ENCODE measurements at places on chromosomes 3 and 15.

DNA sequence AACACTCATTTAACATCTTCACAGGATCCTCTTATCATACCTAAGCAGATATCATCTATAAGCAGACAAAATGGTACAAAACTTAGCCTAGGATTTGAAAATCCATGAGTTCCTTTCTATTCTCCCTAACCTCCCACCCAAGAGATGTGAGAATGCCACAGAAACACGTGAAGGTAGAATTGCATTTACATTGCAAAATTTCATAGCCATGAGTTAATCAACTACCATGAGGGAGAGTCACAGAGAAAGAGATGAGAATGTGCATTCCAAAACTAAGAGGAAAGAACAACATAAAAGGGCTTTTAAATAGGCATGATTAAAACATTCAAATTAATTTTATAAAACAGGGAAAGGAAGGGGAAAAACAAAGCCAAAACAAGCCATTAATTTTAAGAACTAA is 806.2 kb downstream of the NTRK3 start:
- no peak overlapping the region for H3K4me3 ChIP-seq
- no peaks in the 10 kb centered on the region for H3K4me1 ChIP-seq
- H3K27me3 ChIP-seq, result no peaks in the 10 kb centered on the region
- no peaks in the 10 kb centered on the region for H3K36me3 ChIP-seq

- H3K4me1 ChIP-seq, result no peaks in the 10 kb centered on the region
- H3K27ac ChIP-seq, result no peak overlapping the region
- no peak for DNase-seq
- H3K36me3 ChIP-seq, result no peaks in the 10 kb centered on the region
- no peaks in the 10 kb centered on the region for H3K27me3 ChIP-seq
Measured at GRCh38 chr3:54176106-54176505, 53.8 kb downstream of the CACNA2D3 start.

DNA sequence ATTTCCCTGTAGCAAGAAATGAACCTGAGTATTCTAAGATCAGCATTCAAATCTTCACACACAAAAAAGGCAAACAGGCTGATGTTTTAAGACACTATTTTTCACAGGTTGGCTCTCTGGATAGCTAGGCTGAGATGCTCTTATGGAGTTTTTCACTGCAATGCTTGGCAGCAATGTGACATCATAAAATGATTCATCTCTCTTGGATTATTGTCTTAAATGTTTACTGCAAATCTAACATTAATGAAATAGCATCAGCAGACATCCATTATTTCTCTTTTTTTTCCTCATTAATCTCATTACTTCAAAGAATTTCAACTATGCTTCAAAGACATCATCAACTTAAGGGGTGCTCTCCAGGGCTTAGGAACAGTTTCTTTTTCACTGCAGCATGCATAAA is 23.6 kb upstream of the SSUH2 start:
- H3K4me3 ChIP-seq, result no peak overlapping the region
- H3K27me3 ChIP-seq, result no peaks in the 10 kb centered on the region
- DNase-seq, result no peak
- no peak overlapping the region for H3K27ac ChIP-seq
- no peaks in the 10 kb centered on the region for H3K36me3 ChIP-seq
- no peaks in the 10 kb centered on the region for H3K4me1 ChIP-seq

DNA sequence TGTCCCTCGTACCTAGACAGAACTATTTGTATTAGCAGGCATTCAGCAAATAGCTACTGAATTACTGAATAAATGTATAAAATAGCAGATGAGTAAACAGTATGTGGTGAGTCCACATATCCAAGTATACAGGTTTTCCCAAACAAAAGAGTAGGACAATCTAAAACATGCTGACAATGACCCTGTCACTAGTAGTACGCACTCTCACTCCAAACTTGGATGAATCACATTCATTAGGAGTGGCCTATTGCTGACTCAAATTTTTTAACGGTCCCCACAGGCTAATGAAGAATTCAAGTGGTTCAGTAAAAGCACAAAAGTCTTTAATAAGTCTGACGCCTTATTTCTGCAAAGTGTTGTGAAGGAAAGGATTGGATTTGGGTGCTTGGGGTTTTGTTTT is 449.3 kb upstream of the THBS1 start:
- H3K27me3 ChIP-seq, result no peaks in the 10 kb centered on the region
- no peak overlapping the region for H3K4me3 ChIP-seq
- H3K27ac ChIP-seq, result no peak overlapping the region
- no peaks in the 10 kb centered on the region for H3K4me1 ChIP-seq

GRCh38 chr3:52895418-52895817 is 1.9 kb downstream of the STIMATE start:
- no peak overlapping the region for H3K4me3 ChIP-seq
- no peaks in the 10 kb centered on the region for H3K36me3 ChIP-seq
- H3K27me3 ChIP-seq, result no peaks in the 10 kb centered on the region
- peaks cover 65% of the 10 kb centered on the region for H3K4me1 ChIP-seq
- H3K27ac ChIP-seq, result no peak overlapping the region
- no peak for DNase-seq

- no peaks in the 10 kb centered on the region for H3K36me3 ChIP-seq
- no peak for DNase-seq
- no peaks in the 10 kb centered on the region for H3K4me1 ChIP-seq
Measured at GRCh38 chr3:123764647-123765046, 119.5 kb downstream of the MYLK start.

DNA sequence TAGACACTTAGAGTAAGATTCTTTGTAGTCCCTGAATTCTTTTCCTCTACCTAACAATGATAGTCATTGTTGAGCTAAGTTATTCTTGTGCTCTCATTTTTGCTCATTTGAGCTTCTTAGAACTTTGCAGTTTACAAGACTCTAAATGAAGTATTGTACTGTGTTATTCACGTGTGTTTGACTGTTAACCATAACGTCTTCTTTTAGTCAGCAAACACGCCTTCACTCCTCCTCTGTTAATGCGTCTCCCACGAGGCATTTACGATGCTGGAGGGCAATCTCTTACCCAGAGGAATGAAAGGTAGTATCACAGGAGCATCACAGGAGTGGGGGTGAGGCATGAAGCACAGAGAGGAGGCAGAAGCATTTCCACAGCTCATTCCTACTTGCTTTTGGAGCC is 14.8 kb upstream of the P2RY14 start:
- H3K27me3 ChIP-seq, result no peaks in the 10 kb centered on the region
- DNase-seq, result no peak
- no peaks in the 10 kb centered on the region for H3K36me3 ChIP-seq
- H3K4me3 ChIP-seq, result no peak overlapping the region

DNA sequence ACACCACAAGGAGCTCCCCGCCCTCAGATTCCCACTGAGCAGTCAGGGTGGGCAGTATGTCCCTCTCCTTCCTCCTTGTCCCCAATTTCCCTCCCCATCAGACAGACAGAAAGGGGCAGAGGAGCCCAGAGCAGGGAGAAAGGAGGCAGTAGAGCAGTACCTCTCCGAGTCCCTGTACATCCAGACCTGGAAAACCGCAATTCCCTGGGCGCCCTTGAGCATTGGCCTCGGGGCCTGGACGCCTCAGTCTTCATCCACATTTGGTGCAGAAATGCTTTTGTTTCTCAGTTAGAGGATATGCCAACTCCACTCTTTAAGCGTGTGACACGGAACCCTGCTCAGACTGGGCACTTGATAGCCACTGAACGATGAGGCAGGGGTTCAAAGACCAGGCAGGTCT is 5.9 kb downstream of the ISG20 start:
- H3K36me3 ChIP-seq, result no peaks in the 10 kb centered on the region
- no peak for DNase-seq
- no peak overlapping the region for H3K4me3 ChIP-seq
- no peaks in the 10 kb centered on the region for H3K4me1 ChIP-seq
- no peaks in the 10 kb centered on the region for H3K27me3 ChIP-seq

DNA sequence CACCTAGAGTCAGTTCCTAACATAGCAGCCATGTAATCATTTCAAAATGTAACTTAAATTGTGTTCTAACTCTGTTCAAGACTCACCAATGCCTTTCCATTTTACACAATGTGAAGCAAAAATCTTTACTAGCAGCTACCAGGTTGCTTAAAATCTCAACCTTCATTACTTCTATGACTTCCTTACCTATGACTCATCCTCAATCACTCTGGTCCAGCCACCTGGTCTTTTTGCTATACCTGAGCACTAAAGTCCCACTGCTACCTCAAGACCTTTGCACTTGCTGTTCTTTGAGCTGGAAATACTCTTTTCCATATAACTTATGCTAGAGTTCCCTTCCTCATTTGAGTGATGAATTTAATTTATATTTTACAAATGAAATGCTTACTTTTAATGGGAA is 993.2 kb downstream of the NTRK3 start:
- no peak overlapping the region for H3K4me3 ChIP-seq
- H3K27me3 ChIP-seq, result no peaks in the 10 kb centered on the region
- H3K27ac ChIP-seq, result no peak overlapping the region
- no peaks in the 10 kb centered on the region for H3K36me3 ChIP-seq
- no peaks in the 10 kb centered on the region for H3K4me1 ChIP-seq
- no peak for DNase-seq

DNA sequence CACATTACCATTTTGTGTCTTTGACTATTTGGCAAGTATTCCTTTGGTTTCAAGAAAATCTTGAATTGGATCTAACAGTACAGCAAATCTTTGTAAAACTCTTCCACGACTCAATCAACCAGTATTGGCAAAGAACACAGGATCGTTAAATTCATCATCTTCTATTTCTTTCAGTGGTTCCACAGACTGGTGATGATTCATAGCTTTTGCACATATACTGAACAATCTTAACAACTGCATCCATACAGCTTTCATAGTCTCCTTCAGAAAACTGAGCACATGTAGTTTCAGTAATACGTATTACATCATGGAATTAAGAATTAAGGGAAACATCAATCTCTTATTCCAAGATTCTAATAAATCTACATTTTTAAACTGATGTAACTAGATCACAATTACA is 91.6 kb upstream of the LIPC start:
- H3K27ac ChIP-seq, result no peak overlapping the region
- H3K27me3 ChIP-seq, result no peaks in the 10 kb centered on the region
- no peak overlapping the region for H3K4me3 ChIP-seq

GRCh38 chr3:58835086-58835485 is 168.5 kb upstream of the FAM3D start:
- H3K27me3 ChIP-seq, result no peaks in the 10 kb centered on the region
- H3K27ac ChIP-seq, result no peak overlapping the region

DNA sequence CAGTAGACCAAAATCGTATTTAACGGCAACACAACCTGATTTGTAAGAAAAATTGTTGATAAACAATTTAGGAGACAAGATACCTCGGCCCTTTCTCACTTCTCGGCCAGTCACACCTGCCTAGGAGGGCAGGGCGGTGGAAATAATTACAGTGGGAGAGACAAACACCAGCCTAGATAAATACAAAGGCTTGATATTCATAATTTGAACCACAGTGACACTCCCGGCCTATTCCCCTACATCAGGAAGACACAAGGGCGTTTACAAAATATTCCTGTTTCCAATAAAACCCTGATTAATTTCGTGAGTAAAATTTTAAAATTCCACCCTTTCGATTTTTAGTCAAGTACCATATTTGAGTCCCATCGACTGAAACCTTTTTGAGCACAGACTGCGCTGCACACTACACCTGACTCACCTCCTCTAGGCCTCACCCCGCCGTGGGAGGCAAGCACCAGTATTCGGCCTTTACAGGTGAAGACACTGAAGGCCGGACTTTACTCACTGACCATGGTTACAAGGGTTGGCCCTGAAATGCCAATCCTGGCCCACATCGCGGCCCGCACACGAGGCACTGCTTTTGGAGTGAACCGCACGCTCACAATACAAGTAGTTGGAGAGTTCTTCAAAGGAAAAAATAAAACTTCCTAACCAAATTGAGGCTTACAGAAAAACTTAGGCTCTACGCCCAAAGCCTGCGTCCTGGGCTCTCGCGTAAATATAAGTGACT is 794 bp downstream of the ARPP19 start:
- H3K4me1 ChIP-seq, result peaks cover 42% of the 10 kb centered on the region
- no peaks in the 10 kb centered on the region for H3K36me3 ChIP-seq
- peak overlapping the region; percentile 94 for H3K27ac ChIP-seq
- H3K4me3 ChIP-seq, result peak overlapping the region; percentile 76
- no peak for DNase-seq
- no peaks in the 10 kb centered on the region for H3K27me3 ChIP-seq

GRCh38 chr3:171543759-171544300 is 83.6 kb upstream of the TNIK start:
- no peak for DNase-seq
- H3K27ac ChIP-seq, result no peak overlapping the region
- H3K27me3 ChIP-seq, result no peaks in the 10 kb centered on the region
- H3K36me3 ChIP-seq, result no peaks in the 10 kb centered on the region
- no peak overlapping the region for H3K4me3 ChIP-seq

GRCh38 chr15:100215031-100215842 is 126.5 kb downstream of the ADAMTS17 start:
- no peak overlapping the region for H3K4me3 ChIP-seq
- DNase-seq, result peak; percentile 61
- H3K27me3 ChIP-seq, result no peaks in the 10 kb centered on the region
- no peaks in the 10 kb centered on the region for H3K36me3 ChIP-seq

DNA sequence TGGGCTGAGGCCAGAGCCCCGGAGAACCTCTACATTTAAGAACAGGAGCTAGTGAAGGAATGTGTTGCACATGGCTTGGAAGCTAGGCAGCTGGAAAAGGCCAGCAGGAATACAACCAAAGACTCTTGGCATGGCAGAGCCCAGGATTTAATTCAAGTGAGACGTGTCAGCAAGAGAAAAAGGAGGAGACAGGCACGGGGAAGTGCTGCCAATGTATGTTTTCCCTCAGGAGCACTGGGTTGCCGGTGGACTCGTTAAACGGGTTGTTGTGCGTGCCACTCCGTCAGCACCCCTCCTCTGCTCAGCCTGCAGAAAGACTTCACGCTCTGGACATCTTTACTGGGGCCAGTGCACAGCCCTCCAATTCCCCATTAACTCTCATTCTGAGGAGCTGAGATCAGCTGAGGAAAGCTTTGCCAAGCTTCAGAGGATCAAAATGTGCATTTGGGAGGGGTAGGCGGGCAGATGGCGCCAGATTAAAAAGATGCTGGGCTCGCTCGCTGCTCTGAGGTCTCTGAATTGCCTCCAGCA is 103.7 kb downstream of the PDZRN3 start:
- H3K27ac ChIP-seq, result peak overlapping the region; percentile 73
- no peaks in the 10 kb centered on the region for H3K36me3 ChIP-seq
- DNase-seq, result no peak

DNA sequence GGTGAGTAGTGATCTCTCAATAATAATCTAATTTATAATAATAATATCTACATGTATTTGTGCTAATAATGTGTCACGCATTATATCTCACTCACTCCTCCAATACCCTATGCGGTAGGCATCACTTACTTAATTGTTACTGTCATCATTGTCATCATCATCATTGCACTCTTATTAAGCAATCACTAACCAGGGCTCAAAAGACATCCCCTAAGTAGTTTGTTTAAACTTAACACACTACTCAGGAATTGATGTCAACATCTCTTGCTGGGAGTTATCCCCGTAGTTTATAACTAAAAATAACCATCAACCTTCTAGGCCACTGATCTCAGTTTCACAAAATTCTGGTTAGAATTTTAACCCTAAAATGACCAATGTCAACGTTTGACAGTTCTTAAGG is 56.8 kb upstream of the ICE2 start:
- no peak for DNase-seq
- H3K27me3 ChIP-seq, result no peaks in the 10 kb centered on the region
- H3K36me3 ChIP-seq, result no peaks in the 10 kb centered on the region
- no peaks in the 10 kb centered on the region for H3K4me1 ChIP-seq
- H3K4me3 ChIP-seq, result no peak overlapping the region

- H3K4me1 ChIP-seq, result no peaks in the 10 kb centered on the region
- no peak overlapping the region for H3K27ac ChIP-seq
- DNase-seq, result no peak
- no peaks in the 10 kb centered on the region for H3K36me3 ChIP-seq
- no peaks in the 10 kb centered on the region for H3K27me3 ChIP-seq
Measured at GRCh38 chr3:105533960-105534359, 167.3 kb downstream of the ALCAM start.

Data from right atrium auricular region (tissue), 2 donors.